ENCODE measurements at places on chromosomes 11 and 22.
A peak's percentile ranks its signal among the peaks of the same experiment; 100 is the strongest.

DNA sequence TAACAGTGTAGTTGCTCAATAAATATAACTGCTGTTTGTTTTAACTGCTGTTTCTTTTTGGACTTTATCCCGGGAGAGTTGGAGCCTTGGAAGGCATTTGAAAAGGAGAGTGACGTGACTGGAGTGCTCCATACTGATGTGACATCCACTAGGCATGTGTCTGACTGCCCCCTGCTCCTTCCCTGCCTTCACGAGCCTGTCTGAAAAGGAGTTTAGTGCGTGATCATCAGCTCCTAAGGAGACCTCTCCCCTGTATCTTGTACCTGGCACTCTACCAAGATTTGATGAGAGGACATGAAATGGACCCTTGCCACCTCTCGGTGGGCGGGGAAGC is 22.9 kb downstream of the ZBTB16 start:
- DNase-seq, result no peak

DNA sequence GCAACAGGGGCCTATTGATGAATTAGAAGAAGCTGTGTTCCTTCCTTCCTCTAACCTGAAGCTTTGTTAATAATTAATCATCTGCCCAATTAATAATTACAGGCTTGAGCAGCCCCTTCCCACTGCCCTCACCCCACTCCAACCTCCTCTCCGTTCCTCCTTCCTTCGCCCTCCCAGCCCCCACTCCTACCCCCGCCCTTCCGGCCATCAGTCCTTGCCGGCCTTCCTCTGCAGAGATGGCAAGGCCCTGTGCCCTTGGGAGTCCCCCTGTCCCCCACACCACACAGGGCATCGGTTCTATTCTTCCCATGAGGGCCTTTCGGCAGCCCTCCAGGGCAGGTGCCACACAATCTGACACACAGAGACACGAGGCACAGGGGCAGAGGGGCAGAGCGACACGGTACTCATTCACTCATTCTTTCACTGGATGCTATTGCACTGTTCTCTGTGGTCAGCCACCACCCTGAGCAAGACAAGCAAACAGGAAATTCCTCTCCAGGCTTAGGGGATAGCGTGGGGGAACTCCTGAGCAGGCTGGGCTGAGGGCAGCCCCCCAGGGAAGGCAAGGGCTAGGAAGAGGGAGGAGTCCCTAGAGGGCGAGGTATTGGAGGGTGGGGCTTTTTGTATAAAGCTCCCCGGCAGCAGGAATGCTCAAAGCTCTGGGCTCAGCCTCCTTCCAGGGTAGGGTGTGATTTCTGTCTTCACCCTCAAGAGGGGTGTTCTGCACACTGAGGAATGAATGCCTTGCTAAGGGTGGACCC is 14.7 kb downstream of the MGAT3 start:
- DNase-seq, result peak; percentile 37

- no peak for DNase-seq
Measured at GRCh38 chr22:25961699-25962098, 207.6 kb upstream of the SEZ6L start.

DNA sequence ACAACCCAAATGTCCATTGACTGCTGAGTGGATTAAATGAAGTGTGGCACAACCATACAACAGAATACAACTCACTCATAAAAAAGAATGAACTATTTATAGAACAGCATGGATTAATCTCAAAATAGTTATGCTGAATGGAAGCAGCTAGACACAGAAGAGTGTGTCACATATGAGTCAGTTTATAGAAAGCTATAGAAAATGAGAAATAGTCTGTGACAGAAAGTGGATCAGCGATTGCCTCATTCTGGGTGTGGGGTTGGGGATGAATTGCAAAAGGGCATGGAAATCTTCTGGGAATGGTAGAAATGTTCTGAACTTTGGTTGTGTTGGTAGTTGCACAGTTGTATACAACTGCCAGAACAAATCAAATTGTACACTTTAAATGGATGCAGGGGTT is 37.4 kb downstream of the PRR5L start:
- DNase-seq, result no peak

- DNase-seq, result no peak
Measured at GRCh38 chr11:34433899-34434298, 4.8 kb upstream of the CAT start.

DNA sequence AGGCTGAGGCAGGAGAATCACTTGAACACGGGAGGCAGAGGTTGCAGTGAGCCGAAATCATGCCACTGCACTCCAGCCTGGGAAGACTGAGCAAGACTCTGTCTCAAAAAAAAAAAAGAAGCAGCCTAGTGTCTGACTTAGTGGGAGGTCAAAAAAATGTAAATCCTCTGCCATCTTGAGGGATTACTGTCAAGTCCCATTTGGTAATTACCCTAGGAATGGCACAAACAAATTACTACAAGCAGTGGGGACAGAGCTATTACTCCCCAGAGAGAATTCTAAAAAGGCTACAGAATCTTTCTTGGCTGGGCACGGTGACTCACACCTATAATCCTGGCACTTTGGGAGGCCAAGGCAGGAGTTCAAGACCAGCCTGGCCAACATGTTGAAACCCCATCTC is 3.8 kb downstream of the SERPING1 start:
- DNase-seq, result no peak

- DNase-seq, result no peak
Measured at GRCh38 chr11:134711588-134711987, 299.5 kb upstream of the B3GAT1 start.
